ENCODE measurements at places on chromosomes 16 and 17. TPM values are rescaled to one million over a fixed set of nuclear protein-coding genes. Genes with fewer than 3 reads are reported as not detected.

Gene CCL8
- total RNA-seq, result 0.38 TPM

Gene RAMP2
- 7.6 TPM for total RNA-seq

Gene RNF112
- not detected for total RNA-seq

Gene KRTAP4-7
- not detected for total RNA-seq

Gene NPIPB8
- total RNA-seq, result 0.10 TPM

Gene PIMREG
- 16.2 TPM for total RNA-seq

Gene CACNA1H
- total RNA-seq, result under 0.01 TPM

Gene RNF222
- total RNA-seq, result not detected

Gene PLD6
- 3.3 TPM for total RNA-seq

Gene EPX
- not detected for total RNA-seq

Gene CD300E
- not detected for total RNA-seq

Gene IRX6
- not detected for total RNA-seq

Gene ZP2
- total RNA-seq, result not detected

Gene SLC5A2
- total RNA-seq, result not detected

Gene DCAF7
- 49.6 TPM for total RNA-seq

Gene ATAD5
- total RNA-seq, result 7.7 TPM

Gene CHAD
- not detected for total RNA-seq

Gene KRTAP1-1
- not detected for total RNA-seq

Gene TAC4
- not detected for total RNA-seq
